ENCODE measurements at places on chromosomes 11 and 22.

DNA sequence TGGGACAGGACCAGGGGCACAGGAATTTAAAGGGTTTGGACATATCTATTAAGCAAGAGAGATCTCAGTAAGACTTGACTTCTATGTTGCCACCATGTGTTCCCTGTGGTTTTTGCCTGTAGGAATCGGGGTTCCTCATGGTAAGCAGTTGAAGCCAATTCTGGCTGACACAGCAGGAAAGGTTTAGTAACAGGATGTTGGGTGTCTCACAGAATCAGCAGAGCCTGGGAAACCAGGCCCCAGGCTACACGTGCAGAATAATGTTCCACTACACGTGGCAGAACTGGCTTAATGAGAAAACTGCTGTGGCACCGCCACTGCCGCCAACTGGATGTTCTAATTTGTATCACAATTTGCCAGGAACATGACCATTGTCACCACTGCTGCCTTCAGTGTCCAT, 264.6 kb upstream of the PLET1 start:
- DNase-seq = no peak

DNA sequence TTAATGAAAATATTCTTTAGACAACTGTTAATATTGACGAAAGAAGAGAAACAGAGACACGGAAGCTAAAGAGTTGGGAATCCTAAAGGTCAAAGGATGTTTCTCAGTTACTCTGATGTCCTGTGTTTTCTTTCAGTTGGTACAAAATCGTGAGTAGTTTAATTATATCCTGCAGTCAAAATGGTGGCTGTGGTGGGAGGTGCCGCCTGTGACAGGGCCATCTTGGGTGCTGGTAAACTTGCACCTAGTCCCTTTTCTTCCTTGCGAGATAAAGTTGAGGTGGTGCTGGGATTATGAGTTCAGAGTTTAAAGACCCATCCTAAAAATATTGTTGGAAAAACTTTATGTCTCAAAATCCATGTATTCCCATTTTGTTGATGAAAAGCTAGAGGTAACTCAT, 2.2 kb downstream of the CECR2 start:
- no peak for DNase-seq

DNA sequence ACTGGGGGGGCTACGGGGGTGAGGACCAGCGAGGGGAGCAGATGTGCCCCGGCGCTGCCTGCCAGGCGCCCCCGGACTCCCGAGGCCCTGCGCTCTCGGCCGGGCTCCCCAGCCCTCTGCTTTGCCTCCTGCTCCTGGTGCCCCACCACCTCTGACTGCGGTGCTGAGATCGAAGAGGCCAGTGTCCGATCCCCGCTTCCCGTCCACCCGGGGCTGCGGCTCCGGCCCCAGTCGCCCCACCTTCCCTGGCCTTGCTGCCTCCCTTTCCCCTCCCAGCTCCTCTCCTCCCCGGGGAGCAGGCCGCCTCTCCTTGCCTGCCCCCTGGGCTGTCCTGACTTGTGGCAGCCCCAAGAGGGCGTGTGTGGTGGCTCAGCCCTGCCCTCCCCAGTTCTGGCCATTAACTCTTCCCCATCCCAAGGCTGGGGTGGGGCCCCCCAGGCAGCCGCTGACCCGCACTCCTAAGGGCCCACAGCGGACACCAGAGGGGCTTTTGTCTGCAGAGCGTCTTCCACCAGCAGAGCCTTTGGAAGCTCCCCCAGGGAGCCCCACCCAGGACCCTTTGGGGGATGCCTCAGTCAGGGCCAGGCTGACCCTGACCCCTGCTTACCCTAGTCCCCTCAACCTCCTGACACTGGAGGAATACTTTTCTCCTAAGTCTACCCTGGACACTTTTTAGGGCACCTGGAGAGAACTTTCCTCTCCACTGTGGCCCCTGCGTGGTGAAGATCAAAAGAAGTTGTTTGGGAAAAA, 16.6 kb downstream of the RTN4RL2 start:
- DNase-seq = no peak

DNA sequence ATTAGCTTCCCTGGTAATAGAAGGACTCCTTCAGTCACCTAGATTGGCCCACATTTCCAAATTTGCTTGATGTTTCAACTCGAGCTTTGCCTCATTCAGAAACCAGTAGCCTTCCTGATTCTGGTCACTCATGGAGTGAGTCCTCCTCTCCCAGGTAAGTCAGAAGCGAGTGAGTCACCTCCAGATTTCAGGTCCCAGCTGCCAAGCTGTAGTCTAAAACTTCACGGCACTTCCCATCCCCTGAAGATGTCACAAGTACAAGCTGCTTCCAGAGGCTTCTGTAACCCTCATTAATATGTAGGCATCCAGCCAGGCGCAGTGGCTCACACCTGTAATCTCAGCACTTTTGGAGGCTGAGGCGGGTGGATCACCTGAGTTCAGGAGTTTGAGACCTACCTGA, 23.5 kb downstream of the ARHGAP8 start:
- DNase-seq = no peak

- no peak for DNase-seq
Measured at GRCh38 chr11:74171630-74171968, 510 bp downstream of the PPME1 start.

- DNase-seq = no peak
Measured at GRCh38 chr11:121082670-121083069, 18.4 kb upstream of the TECTA start.

GRCh38 chr11:81245791-81246190, 1487.9 kb downstream of the FAM181B start:
- no peak for DNase-seq

DNA sequence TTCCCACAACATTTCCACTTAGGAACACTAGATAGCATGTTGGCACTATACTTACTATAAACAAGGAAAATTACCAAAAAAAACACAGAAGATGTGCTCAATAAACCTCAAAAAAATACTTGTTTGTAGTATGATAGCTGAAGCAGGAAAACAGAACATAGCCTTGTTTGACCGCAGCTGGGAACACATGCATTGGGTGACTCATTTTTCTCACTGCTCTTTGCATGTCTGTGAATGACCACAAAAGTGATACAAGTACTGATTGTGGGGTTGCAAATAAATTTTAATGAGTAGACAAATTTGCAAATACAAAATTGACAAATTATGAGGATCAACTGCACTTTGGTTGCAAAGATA, 22.8 kb upstream of the GUCY1A2 start:
- DNase-seq = no peak

- no peak for DNase-seq
Measured at GRCh38 chr11:76148941-76149613, 57.2 kb downstream of the WNT11 start.

- DNase-seq = no peak
Measured at GRCh38 chr11:112115386-112115785, 28.7 kb downstream of the SDHD start.

- no peak for DNase-seq
Measured at GRCh38 chr22:35749808-35750207, 32.1 kb downstream of the APOL5 start.

GRCh38 chr11:117641008-117641915, 155.8 kb downstream of the DSCAML1 start:
- DNase-seq = no peak
